Right forelimb (tissue), 1 donor: ENCODE measurements at places on chromosomes 7 and 10.

GRCh38 chr7:138033241-138033640 lies 31.4 kb upstream of the CREB3L2 start:
- no peak for DNase-seq

DNA sequence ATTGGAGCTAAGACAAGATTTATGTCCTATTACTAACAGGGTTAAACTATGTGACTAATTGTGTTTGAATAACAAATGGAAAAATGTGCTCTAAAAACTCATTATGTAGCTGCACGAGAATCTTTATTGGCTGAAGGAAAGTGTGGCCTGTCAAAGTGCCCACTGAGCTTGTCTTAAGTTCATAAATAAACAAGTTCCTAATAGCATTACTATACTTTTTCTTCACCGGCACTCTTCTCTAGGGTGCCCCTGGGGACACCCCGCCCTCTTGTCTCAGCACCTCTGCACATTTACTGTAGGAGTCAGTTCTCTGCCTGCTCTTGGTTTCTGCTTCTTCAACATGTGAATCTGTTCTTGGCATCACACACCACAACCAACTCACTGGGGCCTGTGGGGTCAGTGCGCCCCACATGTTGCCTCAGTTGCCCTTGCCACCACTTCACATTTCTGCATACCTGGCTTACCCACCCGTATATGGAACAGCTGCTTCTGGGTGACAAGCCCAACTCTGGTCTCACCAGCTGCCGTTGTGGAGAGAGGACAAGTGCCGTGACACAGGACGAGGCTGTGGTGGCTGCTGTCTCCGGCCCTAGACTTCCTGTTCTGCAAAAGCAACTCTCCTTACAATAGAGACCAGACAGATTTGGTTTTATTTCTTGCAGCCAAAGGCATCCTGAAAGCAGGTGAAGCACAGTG lies 96.3 kb upstream of the DDC start:
- DNase-seq = peak; percentile 25

DNA sequence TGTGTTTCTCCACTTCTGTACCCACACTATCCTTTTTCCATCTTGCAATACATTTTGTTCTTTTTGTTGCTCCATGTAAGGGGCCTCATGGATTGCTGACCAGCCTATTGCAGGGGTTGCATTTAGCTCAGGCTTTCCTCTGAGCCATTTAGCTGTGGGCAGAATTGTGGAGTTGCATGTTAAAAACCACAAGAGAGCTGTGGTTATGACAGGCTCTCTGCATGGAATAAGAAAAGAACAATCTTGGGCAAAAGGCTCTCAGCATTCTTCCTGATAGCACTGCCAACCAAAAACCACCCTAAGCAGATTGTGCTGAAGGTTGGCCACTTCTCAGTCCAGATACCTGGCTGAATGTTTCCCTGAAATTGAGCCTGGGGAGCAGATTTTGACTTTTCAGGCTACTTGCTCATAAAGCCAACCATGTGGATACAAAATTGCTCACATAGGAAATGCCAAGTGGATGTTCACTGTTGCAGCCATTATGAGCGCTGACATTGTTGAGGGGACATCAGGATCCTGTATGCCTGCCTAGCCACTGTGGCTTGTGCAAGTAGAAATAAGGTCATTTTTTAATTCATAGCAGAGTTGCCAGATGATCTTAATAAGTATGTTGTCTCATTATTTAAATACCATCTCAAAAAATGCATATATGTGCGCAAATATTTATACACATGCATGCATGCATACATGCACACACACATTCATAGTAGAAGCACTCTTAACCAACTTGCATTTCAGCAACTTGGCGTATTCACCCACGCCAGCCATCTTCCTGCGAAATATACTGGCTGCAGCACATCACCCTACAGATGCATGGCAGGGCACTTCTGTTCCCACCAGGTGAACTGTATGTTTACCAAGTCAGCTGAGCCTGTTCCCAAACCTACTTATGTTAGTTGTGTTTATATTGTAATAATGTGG lies 695.4 kb downstream of the LRMDA start:
- no peak for DNase-seq

DNA sequence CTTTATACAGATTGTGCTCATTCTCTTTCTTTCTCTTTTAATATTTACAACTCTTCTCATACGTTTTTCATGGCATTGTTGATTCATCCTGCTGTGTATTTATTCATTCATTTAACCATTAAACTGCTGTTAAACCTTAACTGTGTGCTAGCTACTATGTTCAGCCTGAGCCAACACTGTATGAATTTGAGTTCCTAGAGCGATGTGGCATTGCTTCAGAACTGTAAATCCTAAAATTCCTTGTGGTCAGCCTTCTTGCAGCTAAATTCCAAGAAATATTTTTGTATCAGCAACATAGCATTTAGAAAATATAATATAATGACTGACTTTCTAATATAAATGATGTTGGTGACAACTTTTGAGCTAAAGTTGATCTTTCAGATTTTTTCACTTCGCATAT lies 184.7 kb upstream of the FZD1 start:
- DNase-seq = no peak

GRCh38 chr7:148121401-148121800 lies 469.2 kb upstream of the C7orf33 start:
- DNase-seq = no peak

DNA sequence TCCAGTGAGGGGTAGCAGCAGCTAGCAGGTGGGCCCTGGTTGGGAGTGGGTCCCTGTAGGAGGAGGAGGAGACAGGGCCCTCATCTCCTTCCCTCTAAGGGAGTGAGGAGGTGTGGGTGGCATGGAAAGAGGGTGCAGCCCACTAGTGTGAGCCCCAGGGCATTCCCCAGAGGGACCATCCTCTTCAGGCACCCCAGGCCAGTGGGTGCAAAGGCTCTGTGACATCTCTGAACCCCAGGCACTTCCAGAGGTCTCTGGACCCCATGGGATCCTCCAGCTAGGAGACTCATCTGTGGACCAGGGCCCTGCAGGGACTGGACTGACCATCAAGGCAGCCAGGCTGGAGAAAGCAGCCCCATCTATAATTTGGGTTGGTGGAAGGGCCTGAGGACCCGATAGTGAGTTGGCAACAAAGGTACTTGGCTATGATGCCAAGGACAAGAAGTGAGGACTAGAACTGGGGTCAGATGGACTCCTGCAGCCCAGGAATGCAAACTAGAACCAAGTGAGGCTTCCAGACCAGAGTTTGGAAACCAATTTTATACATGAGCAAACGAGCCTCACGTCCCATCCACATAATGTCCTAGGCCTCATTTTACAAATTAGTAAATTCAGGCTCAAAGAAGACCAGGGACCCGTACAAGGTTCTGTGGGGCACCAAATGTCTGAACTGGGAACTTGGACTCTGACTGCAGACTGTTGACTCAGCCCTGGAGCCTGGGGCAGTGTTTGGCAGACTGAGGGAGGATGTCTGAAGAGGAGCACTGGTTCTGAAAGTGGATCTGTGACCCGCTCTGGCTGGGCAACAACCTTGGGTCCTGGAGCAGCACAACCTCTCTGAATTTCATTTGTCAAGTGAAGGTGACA lies 1.4 kb upstream of the VSTM4 start:
- no peak for DNase-seq

GRCh38 chr7:28487487-28487886 lies 75.2 kb downstream of the CREB5 start:
- DNase-seq = no peak

DNA sequence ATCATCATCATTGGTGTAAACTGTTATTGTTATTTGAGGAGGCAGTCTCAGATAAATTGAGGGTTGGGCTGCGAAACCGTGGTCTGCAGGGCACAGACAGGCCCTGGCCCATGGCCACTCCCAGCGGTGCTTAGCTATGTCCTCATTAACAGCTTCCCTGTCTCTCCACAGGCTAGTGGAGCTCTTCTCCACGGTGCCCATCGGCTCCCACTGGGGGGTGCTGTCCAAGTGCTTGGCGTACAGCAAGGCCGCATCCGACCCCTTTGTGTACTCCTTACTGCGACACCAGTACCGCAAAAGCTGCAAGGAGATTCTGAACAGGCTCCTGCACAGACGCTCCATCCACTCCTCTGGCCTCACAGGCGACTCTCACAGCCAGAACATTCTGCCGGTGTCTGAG lies 21.6 kb downstream of the GPR26 start:
- no peak for DNase-seq

DNA sequence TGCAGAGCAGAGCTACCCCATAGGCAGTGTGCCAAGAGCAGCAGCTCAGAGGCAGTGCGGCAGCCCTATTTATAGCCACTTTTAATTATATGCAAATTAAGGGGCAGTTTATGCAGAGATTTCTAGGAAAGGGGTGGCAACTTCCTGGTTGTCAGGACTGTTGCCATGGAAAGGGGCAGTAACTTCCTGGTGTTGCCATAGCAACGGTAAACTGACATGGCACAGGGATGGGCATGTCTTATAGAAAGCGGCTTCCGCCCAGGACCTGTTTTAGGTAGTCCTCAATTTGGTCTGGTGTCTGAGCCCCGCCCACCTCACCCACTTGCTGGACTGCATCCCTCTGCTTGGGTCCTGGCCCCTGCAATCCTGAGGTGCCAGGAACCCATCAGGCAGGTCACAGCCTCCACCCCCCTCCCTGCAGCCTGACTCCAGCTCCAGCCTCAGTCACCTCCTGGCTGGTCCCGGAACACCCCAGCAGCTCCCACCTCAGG lies 115.8 kb downstream of the TMEM130 start:
- no peak for DNase-seq

DNA sequence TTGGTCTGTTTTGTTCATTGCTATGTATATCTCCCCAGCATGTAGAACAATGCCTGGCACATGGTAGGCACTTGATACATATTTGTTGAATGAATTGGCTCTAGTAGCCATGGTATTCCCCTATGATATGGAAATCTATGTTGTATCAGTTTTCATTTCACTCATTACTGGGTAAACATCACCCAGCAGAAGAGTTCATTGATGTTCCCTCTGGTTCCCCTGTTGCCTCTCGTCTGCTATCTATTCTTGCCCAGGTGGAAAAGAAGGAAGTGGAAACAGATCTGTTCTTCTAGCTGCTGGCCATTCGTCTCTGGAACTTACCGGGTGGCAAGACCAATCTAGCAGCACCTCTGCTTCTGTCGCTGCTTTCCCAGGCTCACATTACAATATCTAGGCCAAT lies 71.5 kb downstream of the LRRC4 start:
- no peak for DNase-seq

DNA sequence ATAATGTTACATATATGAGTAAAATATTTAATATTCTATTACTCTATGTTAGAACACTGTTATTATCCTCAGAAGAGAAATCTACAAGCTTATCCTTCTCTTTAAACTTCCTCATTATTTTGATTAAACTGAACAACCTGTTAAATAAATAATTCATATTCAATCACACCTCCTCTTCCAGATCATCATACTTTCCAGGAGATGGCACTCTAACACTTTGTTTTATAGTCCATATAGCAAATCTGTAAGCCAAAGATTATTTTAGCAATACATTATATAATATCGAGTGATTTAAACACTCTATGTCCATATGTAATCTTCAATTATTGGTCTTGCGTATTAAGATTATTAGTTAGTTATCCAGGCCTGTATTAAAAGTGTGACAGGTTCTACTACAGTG lies 694.1 kb downstream of the ANKRD7 start:
- DNase-seq = no peak

GRCh38 chr7:150909200-150909995 lies 57.1 kb downstream of the AOC1 start:
- DNase-seq = no peak

DNA sequence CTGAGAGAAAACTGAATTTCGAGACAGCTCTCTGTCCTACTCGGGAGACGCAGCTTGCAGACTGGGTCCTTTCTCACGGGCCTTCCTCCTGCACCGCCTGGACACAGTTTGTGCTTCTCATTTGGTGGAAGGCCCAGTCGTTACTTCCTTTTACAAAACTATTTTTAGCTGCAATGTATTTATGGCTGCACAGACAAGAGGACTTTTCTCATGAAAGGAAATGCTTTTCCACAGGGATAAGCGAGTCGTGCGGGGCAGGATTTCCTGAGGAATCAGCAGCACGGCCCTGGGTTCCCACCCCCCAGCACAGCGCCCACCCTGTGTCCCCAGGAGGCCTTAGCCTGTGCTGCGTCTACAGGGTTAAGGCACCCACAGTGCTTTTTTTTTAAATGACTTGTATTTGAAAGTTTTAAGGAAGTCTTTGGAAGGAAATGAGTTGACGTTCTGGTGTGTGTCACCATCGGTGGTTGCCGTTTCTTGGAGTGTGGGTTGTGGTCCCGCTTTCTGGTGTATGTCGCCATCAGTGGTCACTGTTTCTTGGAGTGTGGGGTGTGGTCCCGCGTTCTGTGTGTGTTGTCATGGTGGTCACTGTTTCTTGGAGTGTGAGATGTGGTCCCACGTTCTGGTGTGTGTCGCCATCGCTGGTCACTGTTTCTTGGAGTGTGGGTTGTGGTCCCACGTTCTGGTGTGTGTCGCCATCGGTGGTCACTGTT lies 50.9 kb downstream of the INPP5A start:
- no peak for DNase-seq

DNA sequence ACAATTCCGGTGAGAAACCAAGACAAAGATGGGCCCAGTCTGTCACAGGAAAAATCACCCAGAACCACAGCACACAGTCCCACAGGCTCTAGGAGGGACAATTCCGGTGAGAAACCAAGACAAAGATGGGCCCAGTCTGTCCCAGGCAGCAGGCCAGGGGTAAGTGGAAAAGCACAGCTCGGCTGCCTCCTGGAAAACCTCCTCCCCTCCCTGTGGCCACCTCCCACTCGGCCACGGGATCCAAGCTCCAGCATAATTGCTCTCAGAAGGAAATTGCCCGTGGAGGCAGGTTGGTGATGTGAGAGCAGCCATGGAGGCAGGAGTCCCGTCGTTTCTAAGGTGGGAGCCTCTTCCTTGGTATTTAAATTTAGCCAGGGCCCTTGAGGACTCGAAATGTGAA lies 95.7 kb downstream of the PLXNA4 start:
- no peak for DNase-seq

GRCh38 chr10:77833792-77834191 lies 92.8 kb downstream of the DLG5 start:
- no peak for DNase-seq

DNA sequence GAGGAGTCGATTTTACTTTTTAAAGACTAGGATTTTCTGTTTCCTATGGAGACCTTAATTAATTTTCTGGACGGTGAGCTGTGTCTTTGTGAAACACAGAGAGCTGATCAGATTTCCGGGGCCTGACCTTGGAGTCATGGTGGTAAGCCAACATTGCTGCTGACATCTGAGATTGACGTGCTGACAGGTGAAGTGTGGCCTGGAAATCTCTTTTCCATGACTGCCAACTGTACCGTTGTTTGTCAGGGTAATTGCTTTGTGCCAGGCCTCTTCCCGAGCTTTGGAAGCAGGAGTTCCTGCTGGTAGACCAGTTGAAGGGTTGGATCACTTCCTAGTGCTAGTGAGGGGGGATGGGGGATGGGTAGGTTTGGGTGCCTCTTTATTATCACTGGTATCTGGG lies 71.2 kb downstream of the ADRA2A start:
- DNase-seq = no peak

- no peak for DNase-seq
Observed at GRCh38 chr10:102779680-102780526, 36.2 kb downstream of the WBP1L start.
